Ascending aorta (tissue), 2 donors: ENCODE measurements at places on chromosomes 12 and 14.

GRCh38 chr12:120316798-120317223 is 10.8 kb downstream of the PLA2G1B start:
- no peak for DNase-seq

GRCh38 chr14:104895786-104896661 is 28.7 kb upstream of the PLD4 start:
- no peak for DNase-seq

DNA sequence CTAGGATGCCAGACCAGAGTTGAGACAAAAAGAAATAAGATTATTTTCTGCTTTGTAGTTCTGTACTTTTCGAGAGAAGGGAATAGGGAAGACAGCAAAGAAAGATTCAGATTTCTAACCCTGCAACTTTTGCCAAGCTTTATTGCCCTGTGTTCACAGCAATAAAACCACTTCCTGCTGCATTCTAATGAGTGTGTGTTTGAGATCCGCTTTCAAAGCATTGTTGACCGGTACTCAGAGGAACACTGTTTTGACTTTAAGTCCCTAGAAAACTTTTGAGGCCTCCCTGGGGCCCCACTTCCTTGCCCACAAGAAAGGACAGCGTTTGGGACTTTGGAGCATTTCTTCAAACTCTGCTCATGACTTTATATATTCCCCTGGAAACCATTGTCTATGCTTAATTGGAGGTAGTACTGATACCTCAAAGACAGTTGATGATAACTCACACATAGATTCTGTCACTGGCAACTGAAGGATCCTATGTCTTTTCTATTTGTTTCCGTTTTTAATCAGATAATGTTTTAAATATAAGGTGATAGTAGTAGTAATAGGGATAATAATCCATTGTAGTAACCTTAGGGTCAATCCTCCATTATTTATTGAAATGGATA is 1.3 kb downstream of the RNASE6 start:
- no peak for DNase-seq

- DNase-seq: no peak
These were observed 62.8 kb downstream of the OTOGL start for GRCh38 chr12:80162177-80162576.

GRCh38 chr12:108193493-108193892 is 64.4 kb downstream of the WSCD2 start:
- no peak for DNase-seq

DNA sequence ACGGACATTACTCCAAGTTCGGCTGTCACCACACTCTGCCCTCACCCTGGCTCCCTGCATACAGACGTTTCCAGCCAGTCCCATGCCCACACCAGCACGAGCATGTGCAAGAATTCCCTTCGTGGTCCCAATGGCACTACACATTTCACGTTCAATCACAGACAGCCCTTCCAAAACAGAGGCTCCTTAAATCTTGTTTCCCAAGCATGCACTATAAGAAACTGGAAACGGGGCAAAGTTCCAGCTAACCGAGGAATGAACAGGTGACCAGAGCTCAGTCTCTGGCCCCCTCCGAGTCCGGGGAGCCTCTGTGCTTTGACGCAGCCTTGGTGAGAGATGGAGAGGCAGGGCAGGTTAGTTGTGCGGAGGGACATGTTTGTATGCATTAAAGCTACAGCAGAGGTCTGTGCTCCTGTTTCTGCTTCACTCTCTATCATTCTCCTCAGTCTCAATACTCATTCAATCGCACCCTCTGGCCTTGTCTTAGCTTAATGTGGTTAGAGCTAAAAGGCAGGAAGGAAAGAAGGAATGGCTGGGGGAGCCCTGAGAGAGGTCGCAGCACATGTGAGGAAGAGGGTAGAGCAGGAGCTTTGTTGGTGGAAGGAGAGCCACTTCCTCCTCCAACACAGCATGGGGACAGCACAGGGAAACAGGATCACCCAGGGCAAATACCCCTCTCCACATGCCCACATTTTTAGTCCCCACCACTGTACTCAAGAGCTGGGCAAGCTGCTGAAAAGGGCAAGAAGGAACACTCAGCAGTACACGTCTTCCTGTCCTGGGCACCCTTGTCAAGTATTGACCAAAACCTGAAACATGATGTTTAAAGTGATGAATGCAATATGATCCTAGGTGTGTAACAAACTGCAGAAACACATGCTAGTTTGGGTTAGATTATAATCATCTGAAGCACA is 12.2 kb upstream of the SELPLG start:
- no peak for DNase-seq

DNA sequence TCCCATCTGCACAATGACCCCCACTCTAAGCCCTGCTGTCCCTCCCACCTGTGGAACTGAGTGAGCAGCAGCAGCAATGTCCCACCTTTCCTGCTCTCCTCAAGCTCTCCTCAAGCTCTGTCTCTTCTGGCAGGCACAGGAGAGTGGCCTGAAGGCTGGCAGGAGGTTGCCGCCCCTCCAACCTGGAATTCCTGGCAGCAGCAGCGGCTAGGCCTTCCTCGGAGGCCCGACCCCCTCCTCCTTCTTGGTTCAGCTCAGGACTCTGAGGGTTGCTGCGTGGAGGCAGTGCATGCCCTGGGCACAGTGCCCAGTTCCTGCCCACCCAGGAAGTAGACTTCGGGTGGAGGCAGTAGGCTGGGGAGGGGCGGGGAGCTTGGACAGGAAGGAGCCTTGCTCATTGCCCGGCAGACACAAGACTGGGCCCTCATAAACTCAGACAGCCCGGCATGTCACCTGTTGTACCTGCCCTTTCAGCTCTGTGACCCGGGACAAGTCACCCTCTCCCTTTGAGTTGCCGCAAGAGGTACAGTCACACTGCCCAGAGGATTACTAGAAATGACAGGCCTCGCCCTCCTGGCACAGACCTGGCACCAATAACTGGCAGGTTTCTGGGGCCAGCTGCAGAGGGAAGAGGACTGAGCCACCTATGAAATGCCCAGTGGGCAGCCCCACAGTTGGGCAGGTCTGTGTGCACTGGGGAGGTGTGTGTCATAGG is 2.1 kb upstream of the SERPINA1 start:
- no peak for DNase-seq

GRCh38 chr14:54556535-54556934 is 10.4 kb upstream of the SAMD4A start:
- no peak for DNase-seq

GRCh38 chr14:74019408-74020137 is 424 bp downstream of the BBOF1 start:
- no peak for DNase-seq

- DNase-seq: no peak
These were observed 9.5 kb downstream of the DPF3 start for GRCh38 chr14:72884386-72884785.

GRCh38 chr12:90299121-90299520 is 590.5 kb upstream of the ATP2B1 start:
- DNase-seq: no peak

DNA sequence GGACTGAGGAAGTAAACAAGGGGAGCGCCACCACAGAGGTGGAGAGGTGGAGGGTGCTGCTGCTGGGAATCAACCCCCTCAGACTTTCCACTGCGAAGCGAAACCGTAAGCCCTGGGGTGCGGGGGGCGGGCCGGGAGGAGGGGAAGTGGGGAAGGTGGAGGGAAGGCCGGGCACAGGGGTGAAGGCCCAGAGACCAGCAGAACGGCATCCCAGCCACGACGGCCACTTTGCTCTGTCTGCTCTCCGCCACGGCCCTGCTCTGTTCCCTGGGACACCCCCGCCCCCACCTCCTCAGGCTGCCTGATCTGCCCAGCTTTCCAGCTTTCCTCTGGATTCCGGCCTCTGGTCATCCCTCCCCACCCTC is at the start of gene LAG3:
Gene LAG3, plus strand, starts transcription at position 190 of the 365 bp plus-strand sequence. CDS start 333 bp downstream, outside the sequence.
- DNase-seq: no peak

DNA sequence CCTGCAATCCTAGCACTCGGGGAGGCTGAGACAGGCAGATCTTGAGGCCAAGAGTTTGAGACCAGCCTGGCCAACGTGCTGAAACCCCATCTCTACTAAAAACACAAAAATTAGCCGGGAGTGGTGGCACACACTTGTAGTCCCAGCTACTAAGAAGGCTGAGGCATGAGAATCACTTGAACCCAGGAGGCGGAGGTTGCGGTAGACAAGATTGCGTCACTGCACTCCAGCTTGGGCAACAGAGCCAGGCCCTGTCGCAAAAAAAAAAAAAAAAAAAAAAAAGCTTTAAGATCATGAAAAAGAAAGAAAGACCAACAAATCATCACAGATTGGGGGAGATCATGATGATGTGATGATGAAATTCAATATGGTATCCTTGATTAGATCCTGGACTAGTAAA is 30.6 kb downstream of the WDR89 start:
- no peak for DNase-seq

- DNase-seq: no peak
These were observed 127.2 kb downstream of the CCDC60 start for GRCh38 chr12:119461636-119462214.

DNA sequence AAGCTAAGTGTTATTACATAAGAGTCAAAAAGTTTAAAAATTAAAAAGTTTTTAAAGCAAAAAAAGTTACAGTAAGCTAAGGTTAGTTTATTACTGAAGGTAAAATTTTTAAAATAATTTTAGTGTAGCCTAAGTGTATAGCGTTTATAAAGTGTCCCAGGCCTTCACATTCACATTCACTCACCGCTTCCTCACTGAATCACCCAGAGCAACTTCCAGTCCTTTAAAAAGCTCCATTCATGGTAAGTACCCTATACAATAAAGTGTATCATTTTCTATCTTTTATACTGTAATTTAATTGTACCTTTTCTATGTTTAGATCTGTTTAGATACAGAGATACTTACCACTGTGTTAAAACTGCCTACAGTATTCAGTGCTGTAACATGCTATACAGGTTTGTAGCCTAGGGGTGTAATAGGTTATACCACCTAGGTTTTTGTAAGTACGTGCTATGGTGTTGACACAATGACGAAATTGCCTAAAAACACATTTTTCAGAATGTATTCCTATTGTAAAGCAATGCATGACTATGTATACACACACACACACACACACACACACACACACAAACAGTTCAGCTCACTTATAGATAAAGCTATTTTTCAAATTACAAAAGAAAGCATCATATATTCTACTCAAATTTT is 3.7 kb downstream of the CLEC14A start:
- DNase-seq: no peak

- DNase-seq: no peak
These were observed 54.1 kb downstream of the BEGAIN start for GRCh38 chr14:100532906-100533655.

DNA sequence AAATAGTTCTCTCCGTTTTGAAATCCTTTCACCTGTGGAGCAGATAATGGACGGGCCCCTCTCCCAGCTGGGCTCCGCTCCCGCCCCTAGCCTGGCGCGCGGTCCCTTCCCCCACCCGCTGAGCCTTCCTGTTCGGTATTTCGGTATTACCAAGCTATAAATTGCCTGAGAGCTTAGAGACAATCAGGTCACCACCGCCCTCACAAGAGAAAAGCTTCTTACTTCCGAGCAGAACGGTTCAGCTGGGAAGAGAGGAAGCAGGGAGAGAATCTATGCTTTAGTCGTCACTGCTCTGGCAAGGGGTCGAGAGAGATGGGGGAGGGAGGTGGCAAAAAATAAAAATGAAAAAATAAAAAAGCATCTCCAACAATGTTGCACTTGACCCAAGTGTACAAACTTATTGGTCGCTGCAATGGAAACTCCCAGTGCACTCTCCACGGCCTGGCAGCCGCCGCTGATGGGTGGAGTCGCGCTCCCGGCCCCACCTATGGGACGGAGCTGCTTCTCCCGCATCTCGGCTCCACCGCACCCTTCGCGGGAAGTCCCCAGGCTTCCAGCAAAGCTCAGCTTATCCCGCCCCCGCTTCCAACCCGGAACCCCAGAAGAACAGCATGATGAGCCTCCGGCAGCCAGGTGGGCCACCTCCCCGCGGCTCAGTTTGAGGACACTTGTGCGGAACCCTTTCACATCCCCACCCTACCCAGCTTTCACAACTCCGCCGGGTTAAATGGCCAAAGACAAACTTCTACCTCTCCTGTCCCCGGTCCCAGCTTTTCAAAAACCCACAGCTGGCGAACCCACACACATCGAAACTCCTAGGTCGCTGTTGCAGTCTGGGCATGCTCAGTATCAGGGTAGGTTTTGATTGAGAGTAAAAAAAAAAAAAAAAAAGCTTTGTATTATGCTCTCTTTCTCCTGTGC is 832 bp upstream of the SYT1 start:
- DNase-seq: no peak

GRCh38 chr12:62466594-62467491 is at the start of gene MON2:
MON2 (plus strand) TSS chr12:62466826; CDS start chr12:62467208, 382 bp downstream.
- peak; percentile 44 for DNase-seq

- no peak for DNase-seq
These were observed 34.0 kb downstream of the BMAL2 start for GRCh38 chr12:27366621-27367020.

- DNase-seq: no peak
These were observed 136.1 kb upstream of the MAX start for GRCh38 chr14:65238456-65238855.

DNA sequence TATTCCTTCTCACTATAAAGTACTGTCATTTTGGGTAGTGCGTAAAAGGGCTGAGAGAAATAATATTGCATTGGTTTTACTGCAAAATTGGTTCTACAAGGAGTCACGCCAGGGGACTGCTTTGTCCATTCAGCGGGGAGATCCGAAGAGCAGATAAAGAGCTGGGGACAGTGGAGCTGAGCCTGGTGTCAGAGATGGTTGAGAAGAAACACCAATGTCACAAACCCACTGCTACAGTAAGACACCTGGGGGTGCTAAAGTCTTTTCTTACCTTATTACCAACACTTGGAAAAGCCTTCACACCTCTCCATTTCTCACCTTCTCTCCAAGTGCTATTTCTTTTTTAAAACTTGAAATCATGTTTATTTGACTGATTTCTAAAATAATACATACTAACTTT is 14.1 kb downstream of the IL31 start:
- DNase-seq: no peak

DNA sequence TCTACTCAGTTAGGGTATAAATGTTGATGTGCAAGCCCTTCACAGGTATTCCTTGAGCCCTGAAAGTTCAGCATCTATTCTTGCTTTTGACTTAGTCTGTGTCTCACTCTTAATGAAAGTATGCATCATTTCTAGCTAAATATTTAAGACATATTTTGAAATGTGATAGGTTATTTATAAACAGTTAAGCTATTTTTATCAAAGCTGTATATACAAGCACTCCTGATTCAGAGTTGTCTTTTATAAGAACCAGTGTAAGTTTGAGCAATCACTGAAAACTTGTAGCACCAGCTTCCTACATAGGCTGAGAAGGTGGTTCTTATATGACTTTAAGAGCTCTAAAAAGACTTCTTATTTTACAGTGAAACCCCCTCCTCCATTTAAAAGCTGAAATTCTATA is 98.6 kb downstream of the MYF5 start:
- no peak for DNase-seq
